ENCODE measurements at places on chromosomes 5 and 9.

GRCh38 chr9:104027295-104027694, 66.8 kb upstream of the SMC2 start:
- DNase-seq, result no peak

GRCh38 chr5:131305906-131306305, 42.1 kb downstream of the CDC42SE2 start:
- DNase-seq, result no peak

DNA sequence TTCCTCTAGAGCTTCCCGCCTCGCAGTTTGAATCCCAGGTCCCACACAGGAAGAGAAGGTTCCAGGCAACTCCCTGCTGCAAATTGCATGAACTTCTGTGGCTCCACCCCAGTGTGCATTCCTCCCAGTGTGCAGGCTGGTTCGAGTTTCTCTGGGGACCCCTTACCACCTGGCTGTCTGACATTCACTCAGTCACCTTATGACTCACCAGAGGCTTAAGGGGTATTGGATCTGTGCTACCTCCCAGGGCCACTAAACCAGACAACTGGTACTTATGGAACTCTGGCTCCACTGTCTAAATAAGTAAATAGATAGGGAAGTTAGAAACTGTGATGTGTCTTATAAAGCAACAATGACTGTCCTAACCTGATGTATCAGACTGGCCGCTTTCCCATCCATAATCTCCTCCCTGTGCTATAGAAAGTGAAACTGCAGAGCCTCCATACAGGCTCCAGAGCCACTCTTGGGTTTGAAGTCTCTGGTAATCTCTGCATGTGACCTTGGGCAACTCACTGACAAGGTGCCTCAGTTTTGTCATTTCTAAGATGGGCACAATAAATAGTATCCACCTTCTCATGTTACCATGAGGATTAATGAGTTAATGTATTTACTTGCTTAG, 720.6 kb downstream of the SEMA5A start:
- DNase-seq, result no peak

DNA sequence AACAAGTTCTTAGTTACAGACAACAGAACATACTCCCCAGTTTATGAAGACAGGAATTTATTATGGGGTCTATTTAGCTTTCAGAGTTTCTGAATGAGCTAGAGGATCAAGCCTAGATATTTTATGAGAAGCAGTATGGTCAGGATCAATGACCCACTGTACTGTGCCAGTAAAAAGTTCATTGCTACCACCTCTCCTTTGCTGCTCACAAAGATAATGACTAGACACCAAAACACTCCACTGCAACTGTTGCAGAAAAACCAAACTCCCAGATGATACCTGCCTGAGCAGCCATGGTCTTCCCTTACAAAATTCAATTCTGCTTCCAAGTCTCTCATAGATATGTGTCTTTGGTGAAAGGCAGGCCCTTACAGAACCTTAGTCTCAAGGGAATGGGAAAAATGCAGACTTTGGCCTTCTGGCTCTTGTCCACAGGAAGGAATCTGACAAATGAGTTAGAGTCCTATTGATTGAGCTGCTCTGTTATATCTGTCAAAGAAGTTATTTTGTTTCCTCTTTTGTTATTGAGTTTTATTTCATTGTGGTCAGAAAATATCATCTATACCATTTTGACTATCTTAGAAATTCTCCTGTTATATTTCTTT, 74.7 kb upstream of the RASGRF2 start:
- no peak for DNase-seq

DNA sequence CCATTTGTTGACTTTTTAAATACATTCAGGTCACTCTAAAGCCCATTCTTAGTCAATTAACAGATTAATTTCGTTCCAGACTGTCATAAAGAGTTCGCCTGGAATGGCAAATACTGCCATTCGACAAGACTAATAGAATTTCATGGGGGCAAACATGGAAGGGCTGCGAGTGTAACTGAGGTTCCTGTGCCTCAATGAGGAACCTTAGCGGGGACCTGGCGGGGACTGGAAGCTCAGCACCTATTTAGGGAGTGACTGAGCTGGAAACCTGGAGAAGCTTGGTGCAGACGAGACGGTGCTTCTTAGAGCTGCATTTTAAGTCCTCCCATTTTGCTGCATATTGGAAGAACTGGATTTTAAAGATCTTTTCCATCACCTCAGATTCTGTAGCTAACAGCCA, 3.4 kb downstream of the VCAN start:
- no peak for DNase-seq

DNA sequence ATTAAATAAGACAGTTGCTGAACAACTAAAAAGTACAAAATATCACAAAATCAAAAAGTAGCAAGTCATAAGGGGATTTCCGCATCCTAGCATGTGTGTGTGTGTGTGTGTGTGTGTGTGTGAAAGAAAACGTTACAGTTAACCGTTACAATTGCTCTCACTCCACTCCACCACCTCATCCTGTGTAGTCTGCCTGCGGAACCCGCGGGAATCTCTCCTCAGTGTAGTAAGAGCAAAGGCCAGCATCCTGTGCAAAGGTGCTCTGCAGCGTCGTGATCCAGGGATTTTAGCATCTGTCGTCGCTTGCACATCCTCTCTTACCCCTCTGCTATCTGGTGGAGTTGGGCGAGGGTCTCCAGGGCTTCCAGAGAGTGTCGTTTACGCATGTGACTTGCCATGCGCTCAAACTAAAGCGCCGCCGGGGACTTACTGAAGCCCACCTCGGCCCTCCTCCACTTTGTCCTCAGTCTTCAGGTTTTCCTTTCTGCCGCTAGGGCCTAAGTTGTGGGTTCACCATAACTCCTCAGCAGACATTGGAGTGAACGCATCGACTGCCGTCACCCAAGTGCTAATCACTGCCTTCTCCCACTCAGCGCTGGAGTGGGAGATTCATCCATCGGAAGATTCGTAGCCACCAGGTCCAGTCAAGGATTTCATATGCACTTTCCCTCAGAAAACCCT, 3.9 kb downstream of the CDKN2B start:
- no peak for DNase-seq

DNA sequence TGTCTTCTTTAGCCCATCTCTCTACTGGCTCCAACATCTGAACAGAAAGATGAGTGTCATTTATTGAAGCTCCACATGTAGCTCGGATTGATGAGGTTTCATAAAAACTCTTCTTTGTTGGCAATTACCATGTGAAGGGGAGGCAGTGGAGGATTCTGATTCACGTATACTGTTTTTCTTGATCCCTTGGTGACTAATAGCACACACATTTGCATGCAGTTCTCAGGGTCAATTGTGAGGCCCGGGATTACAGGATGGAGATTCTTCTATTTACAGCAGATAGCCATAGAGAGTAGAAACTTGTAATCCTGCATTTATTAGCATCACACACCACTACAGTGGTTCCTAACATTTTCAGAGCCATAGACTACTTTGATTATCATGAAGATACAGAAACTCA, 133.2 kb upstream of the MARCHF11 start:
- no peak for DNase-seq

DNA sequence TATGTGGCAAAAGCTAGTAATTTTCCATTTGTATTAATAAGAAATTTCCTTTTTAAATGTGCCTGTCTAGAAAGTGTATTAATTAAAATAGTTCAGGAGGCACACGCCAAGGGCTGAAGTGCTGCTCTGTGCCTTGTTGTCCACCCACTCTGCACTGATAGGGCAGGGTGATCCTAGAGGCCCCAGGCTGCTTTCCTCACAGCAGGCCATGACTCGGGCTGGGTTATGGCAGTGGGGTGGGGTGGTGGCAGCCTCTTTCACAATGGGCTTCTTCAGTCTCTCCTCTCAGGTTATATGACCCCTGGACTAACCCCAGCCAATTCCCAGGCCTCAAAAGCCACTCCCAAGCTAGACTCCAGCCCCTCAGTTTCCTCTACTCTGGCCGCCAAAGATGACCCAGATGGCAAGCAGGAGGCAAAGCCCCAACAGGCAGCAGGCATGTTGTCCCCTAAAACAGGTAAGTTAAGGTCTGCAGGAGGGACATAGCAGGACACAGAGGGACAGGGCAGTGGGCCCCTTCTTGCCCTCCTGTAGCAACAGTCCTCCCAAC, 19.5 kb downstream of the CD74 start:
- no peak for DNase-seq

DNA sequence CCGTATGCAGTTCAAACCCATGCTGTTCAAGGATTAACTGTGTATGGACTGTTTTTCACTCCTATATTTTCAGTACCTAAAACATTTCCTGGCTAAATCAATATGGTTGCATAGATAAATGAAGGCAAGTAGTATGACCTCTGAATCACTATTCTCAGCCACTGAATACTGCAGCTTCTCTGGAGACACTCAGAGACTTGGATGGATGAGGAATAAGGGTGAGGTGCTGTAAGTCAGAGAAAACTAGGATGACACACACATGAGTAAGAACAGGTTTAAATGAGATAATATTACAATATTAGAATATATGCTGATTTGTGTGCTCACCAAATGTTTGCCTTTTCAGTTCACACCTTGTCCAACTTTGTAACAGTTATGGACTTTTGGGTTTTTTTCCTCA, 26.0 kb upstream of the ANXA1 start:
- DNase-seq, result no peak

DNA sequence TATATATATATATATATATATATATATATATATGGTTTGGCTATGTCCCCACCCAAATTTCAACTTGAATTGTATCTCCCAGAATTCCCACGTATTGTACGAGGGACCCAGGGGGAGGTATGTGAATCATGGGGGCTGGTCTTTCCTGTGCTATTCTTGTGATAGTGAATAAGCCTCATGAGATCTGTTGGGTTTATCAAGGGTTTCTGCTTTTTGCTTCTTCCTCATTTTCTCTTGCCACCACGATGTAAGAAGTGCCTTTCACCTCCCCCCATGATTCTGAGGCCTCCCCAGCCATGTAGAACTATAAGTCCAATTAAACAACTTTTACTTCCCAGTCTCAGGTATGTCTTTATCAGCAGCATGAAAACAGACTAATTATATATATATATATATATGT, 52.3 kb upstream of the ADAMTS2 start:
- no peak for DNase-seq

DNA sequence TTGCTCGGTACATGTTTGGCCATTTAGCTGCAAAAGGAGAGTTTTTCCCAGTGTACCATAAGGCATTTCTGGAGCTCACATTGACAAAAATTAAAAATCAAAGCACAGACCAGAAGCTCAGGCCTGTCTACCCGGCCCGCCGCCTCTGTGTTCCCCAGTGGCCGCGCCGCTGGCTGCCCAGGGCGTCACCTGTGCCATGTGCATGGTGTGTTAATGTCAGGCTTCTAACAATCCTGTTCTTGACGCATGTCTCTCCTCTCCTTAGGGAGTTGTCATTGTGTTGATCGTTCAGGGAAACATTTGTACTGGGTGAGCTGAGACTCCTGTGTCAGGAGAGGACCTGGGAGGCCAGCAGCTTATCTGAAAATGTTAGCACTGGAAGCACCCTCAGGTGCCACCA, 9.6 kb upstream of the NTNG2 start:
- no peak for DNase-seq
